Activated CD4-positive, alpha-beta T cell treated with anti-CD3 and anti-CD28 coated beads for 24 hours (primary cell): ENCODE measurements at places on chromosomes 2 and 18.

DNA sequence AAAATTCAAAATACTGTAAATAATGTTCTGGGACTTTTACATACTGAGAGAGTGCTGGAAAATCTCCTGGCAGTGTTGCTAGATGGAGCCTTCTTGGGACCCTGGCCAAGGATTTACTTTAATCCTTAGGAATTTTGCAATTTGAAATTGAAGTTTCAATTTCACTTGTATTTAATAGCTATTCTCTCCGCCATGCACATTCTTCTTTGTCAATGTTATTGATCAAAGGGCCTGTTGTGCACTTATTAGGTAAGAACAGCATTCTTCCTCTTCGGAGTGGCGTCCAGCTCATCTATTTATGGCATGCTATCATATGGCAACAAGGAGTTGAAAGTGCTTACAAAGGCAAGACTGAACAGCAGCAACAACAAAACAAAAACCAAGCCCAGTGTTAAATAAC, 40.1 kb upstream of the SOS1 start:
- DNase-seq = no peak

DNA sequence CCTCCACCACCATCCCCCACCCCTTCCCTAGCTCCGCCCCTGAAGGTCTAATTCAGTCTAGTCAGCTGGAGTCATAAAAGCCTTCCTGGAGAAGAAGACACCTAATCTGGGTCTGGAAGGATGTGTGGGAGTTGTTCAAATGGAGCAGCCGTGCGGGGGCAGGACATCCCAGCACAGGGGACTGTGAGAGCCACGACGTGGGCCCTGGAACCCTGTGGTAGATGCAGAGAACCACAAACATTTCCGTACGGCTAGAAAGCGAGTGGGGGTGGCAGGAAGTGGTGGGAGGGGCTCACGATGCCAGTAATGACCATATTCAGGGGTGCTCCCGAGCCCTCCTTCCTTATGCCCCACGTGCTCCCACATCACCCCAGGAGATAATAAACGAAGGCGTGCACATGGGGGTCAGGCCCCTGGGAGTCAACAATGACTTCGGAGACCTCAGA, 20.9 kb upstream of the COL6A3 start:
- DNase-seq = peak; percentile 61

- no peak for DNase-seq
These were observed 49.3 kb downstream of the CD8B2 start for GRCh38 chr2:106536490-106536889.

DNA sequence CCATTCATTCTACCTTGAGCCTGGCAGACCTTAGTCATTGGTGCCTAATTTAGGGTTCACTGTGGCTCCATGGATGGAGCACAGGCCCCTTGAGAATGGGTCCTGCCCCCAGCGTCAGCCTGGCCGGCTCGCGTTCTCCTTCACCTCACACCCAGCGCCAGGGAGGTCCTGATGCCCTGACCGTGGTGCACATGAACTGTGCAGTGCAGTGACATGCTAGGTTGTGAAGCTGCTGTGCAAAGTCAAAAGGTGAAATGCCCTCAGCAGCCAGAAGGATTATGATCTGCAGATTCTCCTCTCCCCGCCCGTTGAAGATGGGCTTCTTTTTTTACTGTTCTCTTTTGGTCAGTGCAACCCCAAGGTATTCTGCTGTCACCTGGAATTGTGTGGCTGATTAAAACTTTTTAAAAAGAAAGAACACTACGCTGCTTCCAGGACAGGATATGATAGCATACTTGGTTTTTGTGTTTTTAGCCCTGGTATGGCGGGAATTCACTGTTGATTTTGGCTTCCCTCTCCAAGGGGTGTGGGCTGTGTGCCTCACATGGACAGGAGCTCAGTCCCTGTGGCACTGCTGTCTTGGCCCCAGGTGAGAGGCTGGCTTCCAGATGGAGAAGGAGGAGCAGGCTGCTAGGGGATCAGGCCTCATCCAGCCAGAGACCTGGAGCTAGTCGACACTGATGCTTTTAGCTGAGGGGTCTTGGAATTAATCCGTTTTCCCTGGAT, 49.4 kb upstream of the MCFD2 start:
- no peak for DNase-seq

- no peak for DNase-seq
These were observed 4.4 kb upstream of the SPRED2 start for GRCh38 chr2:65436824-65437221.
